CD8-positive, alpha-beta T cell (primary cell): ENCODE measurements at places on chromosomes 11 and 22. TPM values are rescaled to one million over a fixed set of nuclear protein-coding genes. Genes with fewer than 3 reads are reported as not detected.

- no peak for DNase-seq
Observed at GRCh38 chr22:25735650-25736049, 6.3 kb upstream of the MYO18B start.

GRCh38 chr11:21411104-21411503 is 741.7 kb downstream of the NELL1 start:
- no peak for DNase-seq

GRCh38 chr22:30282616-30283046 is 6.7 kb downstream of the CASTOR1 start:
- no peak for DNase-seq

NEFH gene
- total RNA-seq, result 0.33 TPM

GRCh38 chr11:69880826-69881445 is 61.7 kb upstream of the FGF3 start:
- no peak for DNase-seq

DNA sequence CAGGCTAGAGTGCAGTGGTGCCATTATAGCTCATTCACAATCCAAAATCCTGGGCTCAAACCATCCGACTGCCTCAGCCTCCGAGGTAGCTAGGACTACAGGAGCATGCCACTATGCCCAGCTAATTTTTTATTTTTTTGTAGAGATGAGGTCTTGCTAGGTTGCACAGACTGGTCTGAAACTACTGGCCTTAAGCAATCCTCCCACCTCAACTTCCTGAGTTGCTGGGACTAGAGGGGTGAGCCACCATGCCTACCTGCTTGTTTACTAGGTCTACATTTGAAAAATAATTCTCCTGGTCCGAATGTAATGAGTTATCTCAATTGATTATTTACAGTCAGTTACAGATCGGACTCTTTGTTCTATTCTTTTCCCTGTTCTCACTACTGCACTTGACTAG is 22.0 kb downstream of the TAF1D start:
- no peak for DNase-seq

DNA sequence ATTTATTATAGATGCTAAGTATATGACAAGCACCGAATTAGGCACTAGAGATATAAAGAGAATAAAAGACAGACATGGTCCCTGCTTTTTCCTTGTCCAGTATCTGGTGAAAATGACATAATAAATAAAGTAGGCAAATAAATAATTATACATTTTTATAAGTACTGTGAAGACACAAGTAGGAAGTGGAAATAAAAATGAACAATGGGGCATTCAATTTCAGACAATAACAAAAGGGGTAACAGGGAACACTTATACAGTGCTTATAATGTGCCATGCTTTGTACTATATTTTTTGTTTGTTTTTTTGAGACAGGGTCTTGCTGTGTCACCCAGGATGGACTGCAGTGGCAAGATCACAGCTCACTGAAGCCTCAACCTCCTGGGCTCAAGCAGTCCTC is 4.3 kb downstream of the KBTBD3 start:
- no peak for DNase-seq

- peak; percentile 23 for DNase-seq
Observed at GRCh38 chr11:110711776-110712658, at the start of gene ARHGAP20. Gene ARHGAP20 (minus strand): TSS chr11:110712437. CDS start chr11:110712231, 206 bp downstream.

IL18BP gene
- 13.7 TPM for total RNA-seq

SLC16A8 gene
- not detected for total RNA-seq

GRCh38 chr11:108662700-108663099 is 2.2 kb upstream of the DDX10 start:
- no peak for DNase-seq

MN1 gene
- total RNA-seq, result 0.36 TPM

FAT3 gene
- not detected for total RNA-seq

ADM gene
- total RNA-seq, result 0.79 TPM

DNA sequence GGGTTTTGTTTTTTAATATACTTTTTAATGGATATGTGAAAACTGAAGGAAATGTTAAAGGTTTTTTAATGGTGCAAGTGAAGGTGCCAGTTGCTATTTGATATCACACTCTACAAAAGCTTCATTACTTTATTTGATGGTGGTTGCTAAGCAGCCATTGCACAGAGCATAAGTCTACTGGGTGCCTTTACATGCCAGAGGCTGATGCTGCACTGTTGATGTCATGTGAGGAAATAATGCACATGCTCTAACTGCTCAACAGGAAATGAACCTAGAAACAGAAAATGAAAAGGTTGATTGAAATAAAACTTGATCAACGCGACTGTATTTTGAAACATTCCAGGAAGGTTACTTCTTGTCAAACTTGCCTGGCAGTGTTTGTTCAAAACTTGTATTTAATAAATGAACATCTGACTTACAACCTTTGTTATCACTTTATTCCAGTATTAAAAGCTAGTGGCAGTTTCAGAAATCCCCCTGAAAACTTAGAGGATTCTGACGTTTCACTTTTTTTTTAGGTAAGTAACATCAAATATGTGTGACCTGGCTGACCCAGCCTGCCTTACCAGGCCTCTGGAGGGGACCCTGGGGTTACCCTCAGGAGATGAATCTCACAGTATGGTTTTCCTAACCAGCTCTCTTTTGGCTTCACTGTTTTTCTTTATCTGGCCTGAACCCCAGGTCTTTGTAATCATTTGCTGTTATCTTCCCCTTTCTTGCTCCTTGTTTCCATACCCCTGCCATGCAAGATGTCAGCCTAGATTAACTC is 2.4 kb upstream of the ATP5MG start:
- DNase-seq, result peak; percentile 54

DNA sequence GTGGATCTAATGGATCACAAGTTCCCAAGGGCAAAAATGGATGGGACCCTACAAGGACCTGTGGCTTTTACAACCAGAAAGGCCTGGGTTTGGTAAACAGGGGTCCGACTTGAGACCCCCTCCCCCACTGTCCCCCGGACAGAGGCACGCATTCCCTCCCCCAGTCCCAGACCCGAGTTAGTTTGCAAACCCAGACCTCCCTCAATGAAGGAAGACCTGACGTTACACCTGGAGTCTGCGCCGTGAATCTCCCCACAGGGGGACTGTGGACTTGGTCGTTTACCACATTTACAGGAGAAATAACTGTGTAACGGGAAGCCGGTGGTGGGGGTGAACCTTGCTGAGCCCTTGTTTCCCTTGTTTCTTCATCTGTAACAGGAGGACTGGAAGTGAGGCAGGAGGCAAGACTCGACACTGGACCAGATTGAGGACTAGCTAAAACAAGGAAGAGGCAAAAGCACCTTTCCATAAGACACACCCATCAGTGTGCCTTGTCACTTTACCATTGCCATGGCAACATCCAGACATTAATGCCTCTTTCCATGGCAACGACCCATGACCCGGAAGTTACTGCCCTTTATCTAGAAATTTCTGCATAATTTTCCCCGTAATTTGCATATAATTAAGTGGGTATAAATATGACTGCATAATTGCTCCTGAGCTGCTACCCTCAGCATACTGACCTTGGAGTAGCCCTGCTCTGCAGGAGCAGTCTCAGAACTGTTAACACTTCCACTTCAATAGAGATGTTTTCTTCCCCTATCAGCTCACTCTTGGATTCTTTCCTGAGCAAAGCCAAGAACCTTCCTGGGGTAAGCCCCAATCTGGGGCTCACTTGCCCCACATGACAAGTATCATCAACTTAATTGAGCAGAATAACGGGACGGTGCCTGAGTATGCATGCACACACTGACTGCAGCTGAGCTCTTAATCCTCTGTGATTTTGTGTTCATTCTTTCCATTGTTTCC is 25.4 kb downstream of the PDGFB start:
- DNase-seq, result no peak

FXYD2 gene
- total RNA-seq, result 9.1 TPM

DNA sequence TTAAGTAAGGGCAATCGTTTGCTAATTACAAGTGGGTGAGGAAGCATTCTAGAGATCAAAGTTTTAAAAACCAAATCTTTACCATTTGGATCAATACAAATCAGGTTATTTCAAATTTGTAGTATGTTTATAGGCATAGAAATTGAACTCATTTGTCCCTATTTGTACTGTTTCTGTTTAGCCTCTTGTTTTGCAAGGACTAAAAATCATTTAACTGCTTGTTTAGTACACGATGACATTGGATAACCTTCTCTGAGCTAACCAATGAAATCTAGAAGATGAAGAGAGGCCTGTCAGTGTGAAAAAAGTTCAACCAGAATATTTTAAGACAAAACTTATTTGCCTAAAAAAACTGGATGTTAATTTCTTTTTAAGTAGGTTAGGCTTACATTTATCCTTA is 40.0 kb downstream of the ZC3H12C start:
- no peak for DNase-seq

DNA sequence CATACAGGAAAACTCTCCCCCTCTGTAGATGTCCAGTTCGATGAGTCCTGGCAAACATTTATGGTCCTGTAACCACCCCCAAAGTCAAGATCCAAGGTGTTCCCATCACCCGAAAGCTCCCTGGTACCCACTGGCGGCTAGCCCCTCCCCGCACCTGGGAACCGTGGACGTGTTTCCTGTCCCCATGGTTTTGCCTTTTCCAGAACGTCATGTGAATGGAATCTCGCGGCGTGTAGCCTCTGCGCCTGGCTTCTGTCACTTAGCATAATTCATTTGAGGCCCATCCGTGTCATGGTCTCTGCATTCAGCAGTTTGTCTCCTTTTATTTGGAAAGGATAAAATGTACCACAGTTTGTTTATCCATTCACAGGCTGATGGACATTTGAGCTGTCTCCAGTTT is 106.3 kb downstream of the KCNQ1 start:
- no peak for DNase-seq
